Kidney (tissue), 22 donors: ENCODE measurements at places on chromosomes 7 and 10. TPM values are rescaled to one million over a fixed set of nuclear protein-coding genes. Genes with fewer than 3 reads are reported as not detected.
A peak's percentile ranks its signal among the peaks of the same experiment; 100 is the strongest.

Gene ZNF365
- 0.54 TPM for polyA plus RNA-seq

Gene HTRA1
- 345 TPM for polyA plus RNA-seq

Gene PAPOLB
- polyA plus RNA-seq, result not detected

Gene PRR15
- polyA plus RNA-seq, result 27.5 TPM

Gene ADIRF
- polyA plus RNA-seq, result 897 TPM

Gene STEAP4
- polyA plus RNA-seq, result 3.4 TPM

Gene HYCC1
- polyA plus RNA-seq, result 2.2 TPM

Gene PWWP2B
- 12.9 TPM for polyA plus RNA-seq

Gene TMEM26
- polyA plus RNA-seq, result 1.6 TPM

Gene GNB2
- polyA plus RNA-seq, result 234 TPM

Gene CCZ1B
- polyA plus RNA-seq, result 32.5 TPM

Gene PRSS37
- not detected for polyA plus RNA-seq

Gene AKR1C3
- 187 TPM for polyA plus RNA-seq

GRCh38 chr10:93816123-93816747 is 58.5 kb downstream of the LGI1 start:
- DNase-seq, result peak; percentile 81

GRCh38 chr10:70368774-70369482 is 13.5 kb downstream of the LRRC20 start:
- no peak for DNase-seq

GRCh38 chr7:96547371-96547811 is 162.3 kb downstream of the SEM1 start:
- DNase-seq, result no peak

DNA sequence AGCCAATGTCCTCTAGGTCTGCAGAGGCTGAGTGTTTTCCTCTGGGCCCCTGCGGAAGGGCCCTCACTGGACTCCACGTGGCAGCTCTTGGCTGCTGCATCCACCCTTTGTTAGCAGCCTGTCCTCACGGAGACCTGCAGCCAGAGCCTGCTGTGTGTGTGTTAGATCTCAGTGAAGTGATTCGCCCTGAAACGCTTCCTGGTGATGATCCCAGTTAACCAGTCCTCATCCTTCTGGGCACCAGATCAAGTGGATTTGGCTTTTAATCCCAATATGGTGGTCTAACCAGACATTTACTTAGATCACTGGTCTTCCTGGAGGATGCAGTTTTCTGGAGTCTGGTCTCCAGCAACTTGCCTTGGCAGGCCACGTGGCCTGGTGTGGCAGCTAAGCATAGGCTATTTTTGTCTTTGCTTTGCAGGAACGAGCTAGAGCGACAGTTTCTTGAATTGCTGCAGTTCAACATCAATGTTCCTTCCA is 39.5 kb upstream of the GJD4 start:
- DNase-seq, result no peak

DNA sequence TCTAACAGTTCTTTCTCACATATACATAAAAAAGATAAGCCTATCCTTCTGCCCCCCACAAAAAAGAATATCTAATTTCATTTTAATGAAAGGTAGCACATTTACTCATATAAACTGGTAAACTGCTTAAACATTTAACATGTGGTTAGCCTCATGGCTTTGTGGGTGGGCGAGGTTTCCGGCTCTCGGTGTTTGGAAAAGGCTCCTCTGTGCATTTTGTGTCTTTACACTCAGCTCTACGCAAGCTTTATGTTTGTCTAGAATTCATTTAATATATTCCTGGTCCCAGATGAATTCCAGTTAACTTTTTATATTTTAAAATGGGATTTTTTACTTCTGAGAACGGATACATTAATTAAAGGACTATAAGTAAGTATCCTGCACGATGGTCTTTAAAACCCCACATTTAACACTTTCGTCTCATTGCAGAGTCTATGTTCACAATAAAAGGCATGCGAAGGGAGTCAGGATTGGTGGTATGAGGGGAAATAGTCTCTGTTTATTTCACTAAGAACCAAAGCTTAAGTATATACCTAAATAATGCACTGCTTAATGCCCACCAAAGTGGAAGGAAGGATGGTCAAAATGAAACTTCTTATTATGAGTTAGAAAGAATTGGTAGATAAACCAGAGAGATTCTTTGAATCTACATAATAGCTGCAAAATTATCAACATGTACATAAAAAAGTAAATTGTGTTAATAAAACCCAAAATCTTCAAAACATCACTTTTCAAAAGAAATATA is 197.2 kb downstream of the CRPPA start:
- no peak for DNase-seq

DNA sequence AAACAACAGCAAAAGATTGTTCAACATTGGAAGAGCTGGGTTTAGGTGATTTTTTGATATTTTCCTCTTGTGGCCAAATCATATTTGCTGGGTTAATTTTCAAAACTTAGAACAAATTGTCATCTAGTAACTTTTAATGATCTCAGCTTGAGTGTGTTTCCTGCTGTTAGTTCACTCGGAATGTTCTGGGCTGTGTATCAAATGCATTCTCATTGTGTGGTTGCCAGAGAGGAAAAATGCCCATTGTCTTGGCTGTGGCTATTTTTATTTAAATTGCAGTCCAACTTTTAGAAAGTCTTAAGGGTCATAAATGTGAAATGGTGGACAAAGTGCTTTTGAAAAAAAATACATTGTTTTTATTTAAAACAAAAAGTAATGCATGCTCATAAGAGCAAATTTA is 542.0 kb downstream of the TNS3 start:
- no peak for DNase-seq

DNA sequence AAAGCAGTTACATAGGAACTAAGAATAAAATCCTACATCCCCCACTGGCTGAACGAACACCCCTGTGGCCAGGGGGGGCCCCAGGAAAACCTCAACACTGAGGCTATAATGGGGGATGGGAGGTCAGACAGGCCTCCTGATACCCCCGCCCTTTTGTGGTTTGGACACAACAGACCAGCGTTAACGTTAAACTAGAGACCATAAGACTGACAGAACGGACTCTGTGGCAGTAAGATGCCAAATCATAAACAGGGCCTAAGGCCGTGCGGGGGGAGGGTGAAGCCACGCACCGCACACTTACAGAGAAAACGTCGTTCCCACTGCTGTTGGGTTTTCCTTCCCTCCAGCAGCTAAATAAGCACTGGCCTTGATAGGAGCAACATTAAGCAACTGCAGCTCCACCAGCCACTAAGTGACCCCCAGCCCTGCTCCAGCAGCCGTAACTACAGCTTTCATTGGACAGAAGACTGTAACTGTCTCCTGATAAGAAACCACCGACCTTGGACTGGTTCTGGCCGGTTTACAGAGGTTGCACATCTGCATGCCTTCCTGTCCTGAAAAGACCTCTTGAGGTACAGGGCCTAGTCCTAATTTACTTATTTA is 3.4 kb upstream of the PPP2R2D start:
- no peak for DNase-seq

DNA sequence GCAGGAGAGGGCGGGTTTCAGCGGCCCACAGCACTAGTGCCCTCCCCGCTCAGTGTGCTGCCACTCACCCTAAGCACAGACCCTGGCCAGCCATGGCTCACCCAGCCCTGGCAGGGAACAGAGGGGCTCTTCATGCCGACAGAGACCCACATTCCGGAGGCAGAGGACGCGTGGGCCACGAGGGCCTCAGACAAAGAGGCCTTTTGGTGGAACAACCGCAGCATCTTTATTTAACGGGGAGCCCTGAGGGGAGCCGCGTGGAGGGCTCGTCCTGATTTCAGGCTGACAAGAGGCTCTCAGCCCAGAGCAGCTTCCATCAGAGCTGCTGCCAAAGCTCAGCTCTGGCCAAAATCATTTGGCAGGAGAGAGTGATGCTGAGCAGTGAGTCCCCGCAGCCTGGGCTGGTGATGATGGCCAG is 127.8 kb downstream of the SH3PXD2A start:
- DNase-seq, result no peak

GRCh38 chr7:18128846-18129245 is 101.2 kb upstream of the PRPS1L1 start:
- no peak for DNase-seq

GRCh38 chr10:30705101-30705624 is 75.6 kb upstream of the LYZL2 start:
- DNase-seq, result no peak

GRCh38 chr7:149850007-149850594 is 11.9 kb downstream of the ZNF862 start:
- no peak for DNase-seq

DNA sequence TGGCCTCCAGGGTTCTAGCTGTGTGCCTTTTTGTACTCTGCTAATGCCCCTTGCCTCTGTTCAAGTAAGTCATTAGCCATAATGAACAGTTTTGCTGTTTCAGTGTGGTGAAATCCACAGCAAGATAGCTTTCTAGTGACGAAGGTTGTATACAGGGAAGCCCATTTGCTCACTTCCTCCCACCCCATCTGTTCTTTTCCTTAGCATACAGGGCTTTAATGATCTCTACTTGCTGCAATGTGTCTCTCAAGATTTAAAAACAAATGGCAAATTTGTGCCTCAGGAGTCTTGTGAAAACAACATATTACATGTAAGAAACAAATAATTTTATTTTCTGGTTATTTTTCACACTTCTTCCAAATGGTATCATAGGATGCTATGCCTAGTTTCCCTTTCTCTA is 243.2 kb downstream of the CDK14 start:
- no peak for DNase-seq

DNA sequence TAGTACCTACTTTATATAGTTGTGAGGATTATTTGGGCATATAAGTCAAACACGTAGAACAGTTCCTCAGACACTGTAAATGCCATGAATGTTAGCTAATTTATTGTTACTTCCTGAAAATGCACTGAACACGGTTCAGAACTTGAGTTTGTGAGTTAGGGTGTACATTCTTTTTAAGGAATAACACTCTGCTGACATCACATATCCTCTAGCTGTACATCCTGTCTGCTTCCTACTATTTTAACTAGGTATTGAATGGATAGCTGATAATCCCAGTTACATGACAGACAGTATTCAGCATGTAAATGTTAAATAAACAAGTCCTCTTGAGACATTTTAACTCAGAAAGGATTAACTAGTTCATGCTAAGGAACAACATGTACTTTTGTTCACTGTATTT is 16.0 kb downstream of the SAMD8 start:
- DNase-seq, result no peak

DNA sequence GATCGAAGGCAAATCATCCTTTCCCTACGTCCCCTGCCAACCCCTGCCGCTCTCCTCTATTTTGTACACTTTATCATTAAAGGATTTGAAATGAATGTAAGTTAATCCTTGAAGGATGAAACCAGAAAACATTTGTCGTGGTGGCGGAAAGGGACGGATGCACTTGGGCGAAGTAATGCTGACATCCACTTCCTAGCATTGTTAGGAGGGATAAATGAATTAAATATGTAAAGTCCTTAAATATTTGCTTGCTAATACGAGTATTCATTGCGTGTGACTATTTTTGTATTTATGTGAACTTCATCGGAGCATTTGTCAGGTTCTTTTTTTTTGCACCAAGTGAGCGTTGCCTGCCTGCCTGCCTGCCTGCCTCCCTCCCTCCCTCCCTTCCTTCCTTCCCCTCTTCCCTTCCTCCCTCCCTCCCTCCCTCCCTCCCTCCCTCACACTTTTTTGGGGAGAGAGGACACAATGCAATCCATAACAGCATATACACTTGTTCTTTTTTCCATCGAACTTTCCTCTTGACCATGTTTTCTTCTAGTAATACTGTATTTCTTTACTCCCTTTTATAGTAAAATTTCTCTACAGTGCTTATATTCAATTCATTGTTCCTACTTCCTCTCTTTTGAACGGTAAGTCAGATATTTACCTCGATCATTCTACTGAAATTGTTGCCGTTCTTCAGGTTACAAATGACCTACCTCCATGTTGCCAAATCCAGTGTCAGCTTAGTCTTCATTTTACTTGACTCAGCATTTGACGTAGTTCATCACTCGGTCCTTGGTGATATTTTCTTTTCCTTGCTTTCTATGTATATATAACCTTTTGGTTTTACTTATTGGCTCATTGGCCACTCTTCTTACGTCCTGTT is 831 bp downstream of the CCDC7 start:
- peak; percentile 39 for DNase-seq

DNA sequence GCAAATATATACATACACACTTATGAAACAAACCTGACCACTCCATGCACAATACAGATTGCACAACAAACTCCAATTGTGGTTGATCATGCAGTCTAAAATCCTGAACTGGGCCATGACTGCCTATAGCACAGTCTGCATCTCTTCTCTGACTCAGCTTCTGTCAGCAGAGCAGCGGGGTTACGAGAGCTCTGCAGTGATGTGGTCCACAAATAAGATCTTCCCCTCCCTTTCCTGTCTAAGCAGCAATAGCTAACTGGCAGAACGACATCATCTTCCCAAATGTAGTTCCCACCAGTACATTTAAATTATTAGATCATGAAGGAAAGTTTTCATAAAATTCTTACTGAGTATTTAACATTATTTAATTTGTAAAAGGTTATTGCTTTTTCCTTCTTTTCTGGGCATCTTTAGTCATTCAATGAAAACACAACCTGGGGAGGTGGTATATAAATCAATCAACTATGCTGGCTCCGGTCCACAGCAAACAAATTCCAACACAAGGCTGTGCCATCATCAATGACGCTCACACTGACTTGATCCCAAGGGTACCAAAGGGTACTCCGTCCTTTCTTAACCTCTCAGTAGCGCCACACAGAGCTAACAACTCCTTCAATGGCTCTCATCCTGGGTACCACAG is 17.1 kb downstream of the ARHGAP21 start:
- peak; percentile 62 for DNase-seq

DNA sequence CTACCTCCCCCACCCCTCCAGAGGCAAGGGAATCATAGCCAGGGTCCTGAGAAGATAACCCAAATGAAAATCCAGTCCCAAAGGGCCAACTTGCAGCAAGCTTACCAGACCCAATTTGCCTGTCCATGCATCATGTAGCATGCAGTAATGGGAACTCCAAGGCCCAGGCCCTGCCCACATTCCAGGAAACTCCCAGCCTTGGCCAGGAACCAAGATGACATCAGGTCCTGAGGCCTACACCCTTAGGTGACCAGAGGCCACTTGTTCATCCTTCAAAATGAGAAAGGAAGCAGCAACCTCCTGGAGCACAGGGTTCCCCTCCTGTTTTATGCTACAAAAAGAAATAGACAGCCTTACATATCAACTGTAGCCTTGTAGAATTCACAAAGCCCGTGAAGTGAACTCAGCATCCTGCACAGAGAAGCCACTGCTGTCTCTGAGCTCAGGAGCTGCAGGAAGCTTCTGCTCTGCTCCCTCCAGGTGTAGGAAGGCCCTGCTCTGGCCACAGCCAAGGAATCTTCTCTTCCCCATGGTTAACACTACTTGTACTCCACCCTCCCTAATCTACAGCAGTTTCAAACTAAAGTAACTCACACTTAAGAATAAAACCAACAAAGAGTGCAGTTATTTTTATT is 30.3 kb upstream of the GRB10 start:
- DNase-seq, result peak; percentile 91

DNA sequence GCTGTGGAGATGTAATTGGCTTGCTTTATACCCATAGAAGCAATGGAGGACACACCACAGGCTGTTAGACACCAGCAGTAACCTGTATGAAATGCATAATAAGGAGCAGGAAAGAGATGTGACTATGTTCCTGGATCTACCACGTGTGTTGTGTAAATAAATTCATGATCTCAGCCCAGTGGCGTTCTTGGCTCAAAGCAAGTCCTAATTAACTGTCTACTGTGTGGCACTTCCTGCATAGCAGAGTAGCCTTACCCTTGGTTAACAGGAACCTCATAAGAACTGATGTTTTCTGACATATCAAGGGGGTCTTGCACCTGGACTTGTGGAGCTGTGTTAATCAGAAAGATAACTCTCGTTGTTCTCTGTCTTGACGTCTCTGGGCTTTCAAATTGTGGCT is 25.7 kb upstream of the FAM180A start:
- no peak for DNase-seq

GRCh38 chr10:122461729-122462532 is 578 bp downstream of the HTRA1 start:
- DNase-seq, result peak; percentile 46
